ENCODE measurements at places on chromosomes 12 and 14. TPM values are rescaled to one million over a fixed set of nuclear protein-coding genes. Genes with fewer than 3 reads are reported as not detected.

Gene CCDC38
- total RNA-seq = not detected

Gene DNAH10
- 0.16 TPM for total RNA-seq

Gene ZDHHC17
- total RNA-seq = 36.4 TPM

Gene PPP1R1A
- total RNA-seq = not detected

Gene NCKAP5L
- 9.8 TPM for total RNA-seq

Gene ACOT6
- total RNA-seq = not detected

Gene LYZ
- total RNA-seq = 71.4 TPM

Gene CPM
- 2.2 TPM for total RNA-seq

Gene KRT71
- not detected for total RNA-seq

Gene SAMD15
- total RNA-seq = 0.34 TPM

Gene RNF34
- 60.6 TPM for total RNA-seq

Gene RARG
- 15.8 TPM for total RNA-seq

GRCh38 chr12:103128862-103129501 is 171.5 kb downstream of the ASCL1 start:
- no peak for DNase-seq

GRCh38 chr14:89276424-89276975 is 140.5 kb downstream of the FOXN3 start:
- no peak for DNase-seq

DNA sequence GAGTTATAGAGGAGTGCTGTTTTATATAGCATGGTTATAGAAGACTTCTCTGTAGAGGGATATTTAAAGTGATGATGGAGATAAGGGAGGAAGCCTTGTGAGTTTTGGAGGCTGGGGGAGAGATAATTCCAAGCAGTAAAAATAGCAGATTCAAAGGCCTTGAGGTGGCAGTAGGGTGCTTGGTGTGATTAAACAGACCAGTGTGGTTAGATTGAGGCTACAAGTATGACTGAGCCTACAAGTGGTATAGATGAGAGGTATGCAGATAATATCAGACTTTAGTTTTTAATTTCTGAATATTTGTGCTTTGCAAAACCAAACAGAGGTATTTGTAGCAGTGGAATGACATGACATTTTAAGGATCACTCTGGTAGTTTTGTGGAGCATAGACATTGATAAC is 20.3 kb downstream of the FANCM start:
- DNase-seq = no peak

- DNase-seq = no peak
Measured at GRCh38 chr12:58897969-58898368, 22.3 kb downstream of the LRIG3 start.

DNA sequence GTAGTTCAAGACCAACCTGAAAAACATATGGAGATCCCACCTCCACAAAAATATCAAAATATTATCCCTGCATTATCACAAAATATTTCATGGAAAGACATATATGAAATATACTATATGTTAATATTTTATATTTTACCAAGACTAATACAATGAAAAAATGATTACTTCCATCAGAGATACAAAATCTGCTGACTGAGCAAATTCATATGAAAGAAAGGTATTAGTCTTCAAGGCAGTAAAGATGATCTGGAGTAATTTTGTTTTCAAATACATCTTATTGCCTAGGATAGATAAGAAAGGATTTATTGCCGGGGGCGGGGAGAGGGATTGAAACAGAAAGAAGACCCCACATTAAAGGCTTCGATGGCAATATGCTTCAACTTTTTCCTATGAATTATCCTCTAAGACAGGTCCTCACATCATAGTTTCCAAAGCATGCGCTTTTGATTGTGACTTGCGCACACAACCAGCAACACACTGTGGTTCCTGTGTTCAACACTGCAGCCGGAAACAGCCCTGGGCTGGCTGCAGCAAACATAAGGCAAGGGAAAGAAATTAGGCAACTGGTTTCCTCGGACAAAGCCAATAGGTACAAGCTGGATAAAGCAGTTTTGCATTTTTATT is 83.2 kb downstream of the SPPL3 start:
- no peak for DNase-seq

DNA sequence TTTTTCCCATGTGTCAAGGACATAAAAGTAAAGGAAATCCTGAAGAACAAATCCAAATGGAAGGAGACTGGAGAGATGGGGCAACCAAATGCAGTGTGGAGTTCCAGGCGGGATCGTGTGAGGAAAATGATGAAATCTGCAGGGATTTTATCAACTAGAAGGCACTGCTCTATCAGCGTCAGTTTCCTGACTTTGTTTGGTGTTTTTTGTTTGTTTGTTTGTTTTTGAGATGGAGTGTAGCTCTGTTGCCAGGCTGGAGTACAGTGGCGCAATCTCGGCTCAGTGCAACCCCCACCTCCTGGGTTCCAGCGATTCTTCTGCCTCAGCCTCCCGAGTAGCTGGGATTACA is 43.3 kb upstream of the GPR132 start:
- DNase-seq = no peak

- no peak for DNase-seq
Measured at GRCh38 chr14:56107615-56108014, 10.6 kb upstream of the PELI2 start.

DNA sequence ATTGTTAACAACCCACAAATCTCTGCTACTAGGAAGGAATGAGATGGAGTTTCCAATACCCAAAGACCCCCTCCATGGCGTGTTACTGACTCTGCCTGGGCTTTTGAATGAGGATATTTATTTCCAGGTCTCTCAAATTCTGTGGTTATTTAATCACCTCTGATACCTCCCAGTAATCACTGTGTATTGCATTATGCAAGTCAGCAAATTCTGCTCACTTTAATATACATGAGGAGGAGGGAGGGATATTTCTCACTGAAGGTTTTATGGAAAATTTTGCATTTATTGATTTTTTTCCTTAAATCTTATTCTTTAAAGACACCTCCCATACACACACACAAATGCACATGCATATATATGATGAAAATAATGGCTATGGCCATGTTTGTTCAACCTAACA is 962.9 kb downstream of the VRK1 start:
- no peak for DNase-seq

DNA sequence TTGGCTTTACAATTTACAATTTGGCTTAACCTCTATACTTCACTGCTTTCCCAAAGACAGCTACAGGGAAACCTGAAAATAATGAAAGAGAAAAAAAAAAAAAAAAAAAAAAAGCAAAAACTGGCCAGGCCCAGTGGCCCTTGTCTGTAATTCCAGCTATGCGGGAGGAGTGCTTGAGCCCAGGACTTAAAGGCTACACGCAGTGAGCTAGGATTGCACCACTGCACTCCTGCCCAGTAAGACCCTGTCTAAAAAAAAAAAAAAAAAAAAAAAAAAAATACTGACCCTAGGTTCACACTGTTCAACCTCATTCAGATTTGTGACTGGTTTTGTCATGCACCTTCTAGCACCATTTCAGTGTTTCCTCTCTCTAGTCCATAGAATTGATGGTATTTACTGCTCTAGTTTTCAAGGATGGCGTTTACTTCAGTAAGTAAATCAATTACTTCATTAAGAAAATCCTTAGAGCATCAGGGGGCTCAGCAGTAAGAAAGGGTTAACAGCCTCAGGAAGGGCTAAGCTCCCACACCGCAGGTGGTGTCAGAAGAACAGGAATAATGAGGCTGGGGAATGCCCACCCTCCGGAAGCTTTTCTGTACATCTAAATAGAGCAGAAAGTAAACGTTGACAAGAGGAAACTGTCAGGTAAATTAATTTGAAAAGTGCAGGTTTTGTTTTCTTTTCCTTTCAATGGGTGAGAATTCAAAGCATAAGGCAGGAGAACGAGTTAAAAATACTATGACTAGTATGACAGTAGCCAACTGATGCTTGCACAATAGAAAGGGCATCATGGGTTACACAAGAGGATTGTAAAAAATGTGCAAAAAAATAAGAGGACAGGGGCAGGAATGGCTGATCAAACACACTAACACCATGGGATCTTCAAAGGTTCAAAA is 115.0 kb upstream of the MDM1 start:
- DNase-seq = no peak

GRCh38 chr12:70876952-70877351 is 43.6 kb downstream of the PTPRR start:
- no peak for DNase-seq

GRCh38 chr12:32145096-32145495 is 38.4 kb downstream of the BICD1 start:
- DNase-seq = no peak

DNA sequence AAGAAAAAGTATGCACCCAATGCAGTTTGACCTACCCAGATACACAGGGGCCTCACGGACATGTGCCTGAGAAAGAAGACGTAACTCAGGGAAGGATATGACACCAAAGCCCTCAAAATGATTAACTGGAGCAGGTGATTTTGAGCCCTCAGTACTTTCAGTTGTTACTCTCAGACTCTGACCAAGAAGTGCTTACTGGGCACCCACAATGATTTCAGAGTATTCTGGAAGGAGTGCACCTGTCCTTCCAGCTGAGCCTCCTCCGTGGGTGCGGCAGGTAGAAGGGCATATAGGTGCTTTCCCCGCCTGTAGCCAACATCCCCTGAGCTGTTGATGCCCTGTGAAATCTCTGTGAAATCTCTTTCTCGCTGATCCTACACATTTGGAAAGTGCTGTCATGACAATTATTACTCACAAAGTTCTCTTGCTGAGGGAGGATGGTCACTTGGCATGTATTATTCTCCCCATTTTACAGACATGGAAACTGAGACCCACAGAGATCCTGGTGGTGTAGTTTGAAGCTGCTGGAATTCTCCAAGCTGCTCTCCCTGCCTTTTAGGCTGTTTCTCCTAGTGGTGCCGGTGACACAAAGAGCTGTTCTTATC is 154.3 kb upstream of the CCND2 start:
- DNase-seq = no peak

GRCh38 chr14:71891185-71891584 is 41.0 kb upstream of the RGS6 start:
- DNase-seq = no peak

- no peak for DNase-seq
Measured at GRCh38 chr12:94717656-94718055, 67.3 kb upstream of the TMCC3 start.

GRCh38 chr12:1776170-1776921 is 44.0 kb upstream of the LRTM2 start:
- DNase-seq = no peak

GRCh38 chr12:32964981-32965585 is 68.5 kb upstream of the PKP2 start:
- no peak for DNase-seq

DNA sequence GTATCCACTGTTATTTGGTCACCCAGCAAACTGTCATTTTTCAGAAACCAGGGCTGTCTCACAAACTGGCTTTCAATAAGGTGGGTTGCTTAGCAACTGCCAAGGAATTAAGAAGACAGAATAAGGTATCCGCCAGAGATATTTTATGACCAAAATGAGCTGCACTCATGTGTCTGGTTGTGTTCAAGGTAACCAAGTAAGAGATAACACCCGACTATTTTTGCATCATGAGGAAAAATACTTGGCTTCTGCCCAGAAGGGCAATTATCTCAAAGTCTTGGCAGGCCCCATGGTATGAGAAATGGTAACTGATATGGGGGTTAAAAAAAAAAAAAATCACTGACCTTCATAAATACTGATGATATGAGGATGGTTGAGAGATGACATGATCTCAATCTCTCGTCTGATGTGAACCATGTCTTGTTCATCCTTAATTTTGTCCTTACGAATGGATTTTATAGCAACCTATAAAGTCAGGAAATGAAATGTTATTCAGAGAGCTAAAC is 32.6 kb downstream of the NUAK1 start:
- no peak for DNase-seq

- no peak for DNase-seq
Measured at GRCh38 chr12:59823567-59823966, 227.7 kb downstream of the SLC16A7 start.

Measured in CD4-positive, alpha-beta T cell (primary cell).